Cardiac muscle cell (in vitro differentiated cells and primary cell): ENCODE measurements at places on chromosomes 3 and 15. TPM values are rescaled to one million over a fixed set of nuclear protein-coding genes. Genes with fewer than 3 reads are reported as not detected.

DNA sequence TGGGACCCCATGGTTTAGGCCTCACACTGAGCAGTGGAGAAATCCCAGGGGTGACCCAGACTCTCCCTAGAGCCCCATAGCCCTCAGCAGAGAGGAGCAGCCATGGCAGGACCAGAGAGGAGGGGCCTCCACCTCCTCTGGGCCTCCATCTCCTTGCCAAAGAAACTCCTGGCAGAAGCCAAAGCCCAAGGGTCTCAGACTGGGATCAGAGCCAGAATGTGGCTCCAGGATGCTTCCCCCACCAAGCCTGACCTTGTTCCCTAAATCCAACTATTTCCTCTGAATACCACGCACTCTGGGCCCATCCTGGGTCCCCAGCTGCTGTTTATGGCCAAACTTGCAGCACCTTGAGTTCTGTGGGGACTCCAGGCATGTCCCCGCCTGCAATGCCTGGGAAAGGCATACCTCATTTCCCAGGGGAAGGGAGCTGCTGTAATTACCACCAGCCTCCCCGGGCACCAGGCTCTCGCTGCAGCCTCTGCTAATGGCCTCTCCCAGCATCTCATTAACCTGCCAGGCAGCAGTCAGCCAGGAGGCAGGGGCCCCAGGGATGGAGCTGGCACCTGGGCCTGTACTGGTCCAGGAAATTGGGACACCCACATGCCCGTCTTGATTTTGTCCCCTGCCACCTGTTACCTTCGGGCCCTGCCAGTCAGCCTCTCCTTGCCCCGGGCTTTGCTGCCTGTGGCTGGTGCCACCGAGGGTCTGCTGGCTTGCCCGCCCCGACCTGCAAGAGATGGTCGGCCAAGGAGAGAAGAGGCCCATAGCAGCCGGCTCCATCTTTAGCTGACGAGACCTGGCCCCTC is 4.6 kb downstream of the CCDC9B start:
- DNase-seq, result no peak

- DNase-seq, result peak; percentile 52
Observed at GRCh38 chr3:25856902-25857518, 67.1 kb downstream of the OXSM start.

GRCh38 chr3:81910244-81910852 is 148.9 kb upstream of the GBE1 start:
- DNase-seq, result peak; percentile 56

GRCh38 chr3:65142456-65142855 is 454.7 kb upstream of the ADAMTS9 start:
- DNase-seq, result no peak

DNA sequence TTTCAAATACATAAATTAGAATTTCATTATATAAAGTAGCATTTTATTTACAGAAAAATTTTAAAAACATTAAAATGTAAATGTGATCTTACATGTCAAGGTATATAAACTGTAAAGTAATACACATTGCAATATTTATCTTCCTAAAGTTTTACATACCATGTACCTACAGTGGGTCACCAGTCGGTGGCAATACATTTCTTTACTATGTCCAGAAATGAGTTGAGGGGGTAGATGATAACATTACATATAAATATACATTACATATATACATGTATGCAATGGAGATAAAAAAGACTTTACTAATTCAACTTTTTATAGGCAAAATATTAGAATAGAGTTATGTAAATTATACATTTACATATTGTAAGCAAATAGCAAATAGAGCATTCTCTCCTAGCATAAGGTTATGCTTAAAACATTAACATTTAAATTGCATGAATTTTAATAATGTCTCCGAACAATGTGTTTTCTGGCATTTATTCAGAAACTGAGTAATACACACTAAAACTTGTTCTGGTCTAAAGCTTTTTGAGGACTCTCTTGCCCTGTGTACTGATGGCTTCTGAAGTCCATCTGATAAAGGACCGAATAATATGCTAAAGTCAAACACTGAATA is 93.3 kb upstream of the NLGN1 start:
- DNase-seq, result no peak

DNA sequence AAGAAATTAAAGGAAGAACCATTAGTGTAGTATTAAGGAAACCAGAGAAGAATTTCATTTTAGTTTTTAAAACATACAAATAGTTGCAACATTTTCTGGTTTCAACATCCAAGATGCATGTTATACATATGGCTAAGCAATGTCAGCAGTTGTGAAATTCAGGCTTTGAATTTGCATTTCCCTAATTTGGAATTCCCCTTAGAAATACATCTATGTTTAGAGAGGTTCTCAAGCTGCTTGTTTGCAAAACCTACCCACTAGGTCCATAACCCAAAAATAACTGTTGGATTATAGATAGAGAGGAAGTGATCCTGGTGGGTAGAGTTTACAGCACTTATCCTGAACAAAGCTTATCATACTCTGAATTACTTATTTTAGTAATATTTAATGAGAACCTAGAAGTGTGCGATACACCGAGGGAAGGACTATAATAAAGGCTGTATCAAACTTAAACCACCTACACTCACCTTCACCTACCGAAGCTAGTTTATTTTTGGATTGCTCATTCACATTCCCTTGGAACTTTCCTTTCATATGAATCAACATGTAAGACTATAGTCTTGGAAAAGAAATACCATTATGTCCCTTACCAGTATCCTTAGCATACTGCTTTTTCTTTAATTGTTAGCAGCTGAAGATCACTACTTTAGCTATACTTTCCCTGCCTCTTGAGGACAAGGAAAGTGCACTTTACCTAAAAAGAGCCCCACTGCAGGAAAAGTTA is 60.6 kb downstream of the CHAC1 start:
- DNase-seq, result no peak

DNA sequence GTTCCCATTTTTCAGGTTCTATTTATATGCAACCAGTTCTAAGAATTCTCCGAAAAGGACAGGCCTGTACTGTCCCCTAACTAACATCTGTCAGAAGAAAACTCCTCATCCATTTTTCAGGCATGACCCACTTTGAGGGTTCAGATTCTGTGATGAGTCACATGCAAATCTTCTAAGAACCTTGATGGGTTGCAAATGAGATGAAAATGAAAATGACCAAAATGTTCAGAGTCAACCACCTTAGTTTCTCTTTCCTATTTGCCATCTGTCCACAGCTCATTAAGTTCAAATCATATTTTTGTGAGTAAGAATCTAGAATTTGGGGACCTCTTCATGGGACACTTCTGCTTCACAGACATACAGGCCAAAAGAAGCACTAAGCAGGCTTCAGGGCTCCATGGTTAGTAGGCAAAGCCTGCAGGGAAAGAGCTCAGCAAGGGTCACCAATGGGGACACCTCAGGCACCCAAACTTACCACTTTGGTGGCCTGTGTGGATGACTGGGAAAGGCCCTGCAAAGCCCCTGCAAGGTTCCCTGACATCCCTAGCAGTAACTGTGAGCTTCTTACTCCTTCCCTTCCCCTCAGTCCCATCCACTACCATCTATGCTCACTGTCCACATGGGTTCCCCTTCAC is 122.0 kb downstream of the WDR76 start:
- no peak for DNase-seq

DNA sequence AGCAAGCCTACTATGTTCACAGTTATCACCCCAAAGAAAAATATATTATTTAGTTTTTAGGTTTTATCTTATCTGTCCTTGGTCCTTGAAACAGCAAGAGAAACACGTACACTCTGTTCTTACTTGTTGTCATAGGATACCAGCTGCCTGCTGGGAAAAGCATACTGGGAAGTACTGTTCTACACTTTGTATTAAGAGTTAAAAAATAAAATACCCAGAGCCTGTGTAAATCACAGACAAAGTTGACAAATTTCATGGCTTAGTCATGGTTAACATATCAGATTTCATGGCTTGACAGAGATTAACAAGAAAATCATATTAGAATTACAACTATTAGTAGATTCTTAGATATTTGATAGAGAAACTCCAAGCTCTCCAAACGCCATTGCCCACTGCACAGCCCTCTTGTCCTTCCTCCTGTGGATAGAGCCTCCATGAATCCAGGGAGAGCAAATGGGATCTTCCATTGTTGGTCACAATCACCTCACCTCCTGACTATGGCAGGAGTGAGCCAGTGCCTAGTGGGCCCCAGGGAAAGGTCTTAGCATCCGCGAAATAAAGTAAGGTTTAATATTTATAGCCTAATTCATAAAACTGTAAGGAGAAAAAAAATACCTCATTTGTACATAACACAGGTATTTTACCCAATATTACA is 128.1 kb upstream of the WNT5A start:
- DNase-seq, result no peak

- peak; percentile 45 for DNase-seq
Observed at GRCh38 chr15:88613074-88613944, 7.8 kb upstream of the AEN start.

DNA sequence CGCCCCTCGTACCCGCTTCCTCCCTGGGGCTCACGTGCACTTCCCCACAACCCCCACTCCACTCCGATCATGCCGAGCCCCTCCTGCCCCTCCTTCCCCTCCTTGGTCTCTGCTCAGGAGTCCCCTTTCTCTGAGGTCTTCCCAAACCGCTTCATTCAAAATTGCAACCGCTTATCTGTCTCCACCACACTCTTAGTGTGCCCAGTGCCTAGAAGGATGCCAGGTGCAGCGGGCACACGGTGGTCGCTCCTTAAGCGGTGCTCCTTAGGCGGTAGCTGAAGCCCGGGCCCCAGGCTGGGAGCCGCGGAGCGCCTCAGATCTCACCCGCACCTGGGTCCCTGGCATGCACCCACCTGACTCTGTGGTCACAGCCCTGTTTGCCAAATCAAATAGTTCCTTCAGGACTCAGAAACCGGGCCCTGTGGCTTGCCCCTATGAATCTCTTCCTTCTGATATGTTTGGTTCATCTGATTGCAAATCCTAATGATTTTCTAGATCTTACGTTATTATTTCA is 524.5 kb downstream of the OCA2 start:
- no peak for DNase-seq

GRCh38 chr3:140950863-140951262 is 9.2 kb downstream of the SLC25A36 start:
- DNase-seq, result no peak

DNA sequence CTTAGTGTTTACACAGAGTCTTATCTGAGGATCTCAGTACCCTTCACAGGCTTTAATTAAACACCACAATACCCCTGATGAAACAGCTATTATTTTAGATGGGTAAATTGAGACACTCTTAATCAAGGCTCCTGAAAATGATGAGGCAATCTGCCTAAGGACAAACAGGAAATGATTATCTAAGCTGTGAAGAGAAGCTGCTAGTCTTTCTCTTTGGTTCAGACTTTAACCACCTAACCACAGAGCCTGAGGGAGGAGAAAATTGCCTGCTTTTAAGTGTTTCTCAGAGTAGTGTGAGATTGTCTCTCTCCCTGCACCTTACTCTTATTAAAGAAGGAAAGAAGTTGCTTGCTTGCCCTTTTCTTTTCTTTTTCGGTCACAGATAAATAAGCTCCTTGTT is 364.3 kb upstream of the ADAMTS9 start:
- no peak for DNase-seq

The TRANK1 gene
- 1.9 and 4.4 TPM in 2 replicates for polyA plus RNA-seq

The GOLGA6L10 gene
- 0.24 and 0.27 TPM in 2 replicates for polyA plus RNA-seq

The SLC41A3 gene
- polyA plus RNA-seq, result 33.4 and 33.9 TPM in 2 replicates

The GPR62 gene
- polyA plus RNA-seq, result 0.94 and 2.2 TPM in 2 replicates

The HHLA2 gene
- polyA plus RNA-seq, result not detected in 2 replicates

The FES gene
- polyA plus RNA-seq, result 5.4 and 12.7 TPM in 2 replicates

The P2RY14 gene
- polyA plus RNA-seq, result 0.15 and 1.4 TPM in 2 replicates

The KNG1 gene
- not detected in 2 replicates for polyA plus RNA-seq
